T1000 (cell line): ENCODE measurements at places on chromosomes 6 and 20.

DNA sequence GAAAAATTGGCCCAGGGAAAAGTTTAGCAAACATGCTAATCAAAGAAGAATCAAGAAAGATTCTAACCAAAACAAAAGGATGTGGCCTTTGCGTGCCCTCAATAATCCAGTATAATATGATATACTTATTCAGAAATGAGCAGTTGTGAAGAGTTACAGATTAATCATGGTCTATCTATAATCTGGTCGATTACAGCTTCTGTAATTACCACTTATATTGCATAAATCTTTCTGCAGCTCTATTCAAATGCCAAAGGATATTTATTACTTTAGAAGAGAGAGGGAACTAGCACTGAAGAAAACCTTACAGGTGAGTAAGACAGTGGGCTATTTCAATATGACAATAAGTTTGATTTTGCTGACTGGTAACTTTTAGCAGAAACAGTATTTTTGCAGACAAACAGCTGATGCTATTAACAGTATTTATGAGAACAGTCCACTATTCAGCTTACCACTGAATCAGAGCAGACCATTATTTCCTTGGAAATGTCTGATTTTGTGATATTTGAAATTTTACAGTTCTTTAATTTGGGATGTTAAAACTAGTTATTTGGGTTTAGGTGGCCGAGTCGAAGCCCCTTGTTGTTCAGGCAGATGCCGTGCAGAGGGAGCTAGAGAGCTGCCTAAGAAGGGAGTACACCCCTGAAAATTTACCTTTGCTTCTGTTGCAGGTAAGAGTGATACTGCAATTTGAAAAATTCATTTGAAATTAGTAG lies 92.2 kb downstream of the CEP57L1 start:
- no peak for DNase-seq

DNA sequence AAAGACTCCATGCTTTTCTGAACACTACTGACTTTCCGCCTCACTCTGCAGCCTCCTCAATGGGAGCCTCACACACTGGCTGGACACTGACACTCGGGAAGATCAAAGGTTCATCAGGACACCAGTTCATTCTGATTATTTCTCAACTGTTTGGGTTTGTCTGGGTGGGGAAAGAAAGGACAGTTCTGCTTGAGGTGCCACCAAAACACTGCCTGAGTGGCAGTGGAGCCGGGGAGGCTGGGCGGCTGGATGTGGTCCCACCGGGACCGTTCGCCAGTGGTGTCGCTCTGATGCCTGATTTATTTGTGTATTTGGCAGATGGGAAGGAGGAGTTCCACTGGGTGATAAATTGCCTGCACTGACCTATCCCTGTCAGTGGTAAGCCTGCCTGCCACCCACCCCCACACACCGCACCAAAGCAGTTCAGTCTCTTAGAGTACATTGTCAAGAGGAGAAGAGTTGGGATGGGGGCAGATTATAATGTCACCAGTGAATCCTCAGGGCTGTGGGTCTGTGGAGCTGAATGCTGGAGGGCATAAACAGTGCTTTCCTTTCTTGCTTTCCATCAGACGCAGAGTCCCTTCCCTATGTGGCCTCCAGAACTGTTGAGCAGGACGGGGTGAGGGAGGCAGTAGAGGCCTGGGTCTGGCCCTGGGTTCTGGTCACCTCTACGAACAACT lies 49.8 kb downstream of the EDN1 start:
- DNase-seq: no peak

GRCh38 chr6:115891111-115891669 lies 169.5 kb downstream of the FRK start:
- no peak for DNase-seq

DNA sequence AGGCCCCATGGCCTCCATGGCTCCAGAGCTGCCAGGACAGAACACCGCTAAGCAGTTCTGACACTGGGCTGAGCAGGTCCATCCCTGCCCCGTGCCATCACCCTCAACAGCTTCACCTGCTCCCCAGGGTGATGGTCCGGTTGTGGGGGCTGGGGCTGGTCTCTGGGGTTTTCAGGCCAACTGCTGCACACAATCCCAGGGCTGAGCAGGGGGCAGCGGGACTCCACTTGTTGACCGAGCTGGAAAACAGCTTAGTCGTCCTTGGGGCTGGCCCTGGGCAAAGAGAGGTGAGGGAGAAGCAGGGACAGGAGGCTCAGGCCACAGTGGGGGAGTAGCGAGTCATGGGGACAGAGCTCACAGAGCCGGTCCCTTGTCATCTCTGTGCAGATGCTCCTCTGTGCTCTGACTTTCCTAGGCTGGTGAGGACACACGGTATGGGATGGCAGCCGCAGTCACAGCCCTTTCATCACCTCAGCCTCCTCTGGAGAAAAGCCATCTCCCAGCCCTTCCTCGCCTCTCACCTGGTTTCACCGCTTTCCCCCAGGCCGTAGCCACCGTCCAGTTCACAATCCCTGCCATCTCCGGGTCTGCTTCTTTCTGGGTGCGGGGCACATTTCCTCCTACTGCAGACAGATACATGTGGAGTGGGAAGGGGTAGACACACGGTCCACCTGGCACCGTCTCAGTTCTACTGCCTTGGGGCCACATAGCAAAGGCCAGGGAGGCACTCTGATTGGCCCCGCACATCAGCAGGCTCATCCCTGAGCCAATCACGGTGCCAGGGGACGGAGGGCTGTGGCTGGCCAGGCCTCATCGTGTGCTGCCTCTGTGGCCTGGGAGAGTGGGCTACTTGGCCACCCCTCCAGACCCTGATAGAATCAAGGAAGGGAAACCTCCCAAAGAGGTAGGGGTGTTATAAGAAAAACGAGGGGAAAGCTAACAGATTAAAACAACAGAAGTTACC lies 19.1 kb downstream of the MDFI start:
- DNase-seq: no peak

DNA sequence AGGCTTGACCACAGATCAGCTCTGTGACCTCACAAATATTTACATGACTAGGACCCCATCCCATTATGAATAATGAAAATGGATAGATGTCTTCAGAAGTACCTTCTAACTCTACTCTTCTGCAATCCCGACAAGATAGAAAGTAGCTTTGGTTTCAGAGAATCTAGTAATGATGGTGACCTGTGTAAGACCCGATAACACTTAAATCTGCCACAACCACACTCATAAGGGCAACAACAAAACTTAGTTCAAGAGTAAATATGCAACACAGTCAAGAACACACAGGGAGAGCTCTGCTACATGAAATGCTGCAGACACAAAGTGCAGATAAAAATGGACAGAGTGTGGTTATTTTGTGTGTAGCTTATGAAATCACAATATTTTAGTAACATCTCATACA lies 9.6 kb downstream of the CHD6 start:
- DNase-seq: no peak

DNA sequence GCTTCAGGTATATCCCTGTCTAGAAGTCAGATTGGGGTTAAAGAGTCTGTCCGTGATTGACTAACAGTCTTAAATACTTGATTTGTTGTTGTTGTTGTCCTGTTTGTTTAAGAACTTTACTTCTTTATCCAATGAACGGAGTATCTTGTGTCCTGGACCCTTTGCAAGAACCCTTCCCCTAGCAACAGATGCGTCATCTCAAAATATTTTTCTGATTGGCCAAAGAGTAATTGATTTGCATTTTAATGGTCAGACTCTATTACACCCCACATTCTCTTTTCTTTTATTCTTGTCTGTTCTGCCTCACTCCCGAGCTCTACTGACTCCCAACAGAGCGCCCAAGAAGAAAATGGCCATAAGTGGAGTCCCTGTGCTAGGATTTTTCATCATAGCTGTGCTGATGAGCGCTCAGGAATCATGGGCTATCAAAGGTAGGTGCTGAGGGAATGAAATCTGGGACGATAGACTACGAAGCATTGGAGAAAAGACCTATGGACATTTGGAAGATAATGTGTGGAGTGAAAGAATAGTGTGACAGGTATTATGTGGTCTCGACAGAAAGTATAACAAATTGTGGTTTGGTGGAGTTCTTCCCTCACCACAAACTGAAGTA lies at the start of gene HLA-DRA:
Gene HLA-DRA, plus strand, starts transcription at position 286 of the 613 bp plus-strand sequence. Its CDS starts 64 bp downstream, at position 350.
- no peak for DNase-seq

- no peak for DNase-seq
Observed at GRCh38 chr6:166515072-166515810, 71.2 kb downstream of the RAMACL start.

GRCh38 chr20:38894091-38894847 lies 31.9 kb upstream of the FAM83D start:
- DNase-seq: no peak

- no peak for DNase-seq
Observed at GRCh38 chr20:22403022-22403631, 181.2 kb downstream of the FOXA2 start.

- DNase-seq: no peak
Observed at GRCh38 chr6:73109659-73110058, 115.6 kb downstream of the KHDC1L start.

DNA sequence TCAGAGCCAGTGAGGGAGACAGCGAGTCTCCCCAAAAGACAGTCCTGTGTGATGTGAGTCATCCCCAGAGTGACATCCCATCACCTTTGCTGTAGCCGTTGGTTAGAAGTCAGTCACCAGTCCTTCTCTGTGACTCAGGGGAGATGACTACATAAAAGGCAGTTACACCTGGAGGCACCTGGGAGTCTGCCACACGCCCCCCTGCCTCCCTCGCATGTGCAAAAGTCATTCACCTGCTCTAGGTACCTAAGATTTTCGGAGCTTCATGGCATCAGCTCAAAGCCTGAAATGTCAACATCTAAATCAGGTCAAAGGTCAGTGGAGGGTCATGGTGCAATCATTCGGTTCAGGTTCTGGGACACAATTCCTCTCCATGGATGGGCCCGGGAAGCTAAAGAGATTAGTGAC lies 50.3 kb downstream of the PRR18 start:
- no peak for DNase-seq

GRCh38 chr6:158688860-158689259 lies 39.0 kb downstream of the SYTL3 start:
- no peak for DNase-seq

DNA sequence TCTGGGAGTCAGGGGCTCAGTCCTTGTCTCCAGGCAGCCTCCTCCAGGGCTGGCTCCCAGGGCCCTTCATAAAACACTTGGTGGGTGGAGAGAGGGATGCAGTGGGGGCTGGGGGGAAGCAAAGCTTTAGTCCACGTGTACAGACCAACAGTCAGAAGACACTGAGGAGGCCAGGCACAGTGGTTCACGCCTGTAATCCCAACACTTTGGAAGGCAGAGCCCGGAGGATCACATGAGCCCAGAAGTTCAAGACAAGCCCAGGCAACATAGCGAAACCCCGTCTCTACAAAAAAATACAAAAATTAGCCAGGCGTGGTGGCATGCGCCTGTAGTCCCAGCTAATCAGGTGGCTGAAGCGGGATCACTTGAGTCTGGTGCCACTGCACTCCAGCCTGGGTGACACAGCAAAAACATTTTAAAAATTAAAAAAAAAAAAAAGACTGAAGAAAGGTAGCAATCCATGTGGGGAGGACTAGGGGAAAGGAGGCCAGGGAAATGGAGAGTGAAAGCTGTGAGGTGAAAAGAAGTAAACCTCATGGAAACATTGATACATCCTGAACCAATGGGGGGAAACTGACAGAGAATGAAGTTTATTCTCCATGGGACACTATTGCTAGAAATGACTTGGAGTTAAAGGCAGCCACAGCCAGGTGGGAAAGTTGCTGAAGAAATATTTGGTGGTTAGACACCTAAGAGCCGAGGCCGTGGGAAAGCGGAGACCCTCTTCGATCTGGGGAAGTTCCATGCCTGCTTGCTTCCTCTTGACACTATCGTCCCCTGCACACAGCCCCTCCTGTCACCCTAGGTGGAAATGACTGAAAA lies 35.4 kb downstream of the PIM1 start:
- no peak for DNase-seq

DNA sequence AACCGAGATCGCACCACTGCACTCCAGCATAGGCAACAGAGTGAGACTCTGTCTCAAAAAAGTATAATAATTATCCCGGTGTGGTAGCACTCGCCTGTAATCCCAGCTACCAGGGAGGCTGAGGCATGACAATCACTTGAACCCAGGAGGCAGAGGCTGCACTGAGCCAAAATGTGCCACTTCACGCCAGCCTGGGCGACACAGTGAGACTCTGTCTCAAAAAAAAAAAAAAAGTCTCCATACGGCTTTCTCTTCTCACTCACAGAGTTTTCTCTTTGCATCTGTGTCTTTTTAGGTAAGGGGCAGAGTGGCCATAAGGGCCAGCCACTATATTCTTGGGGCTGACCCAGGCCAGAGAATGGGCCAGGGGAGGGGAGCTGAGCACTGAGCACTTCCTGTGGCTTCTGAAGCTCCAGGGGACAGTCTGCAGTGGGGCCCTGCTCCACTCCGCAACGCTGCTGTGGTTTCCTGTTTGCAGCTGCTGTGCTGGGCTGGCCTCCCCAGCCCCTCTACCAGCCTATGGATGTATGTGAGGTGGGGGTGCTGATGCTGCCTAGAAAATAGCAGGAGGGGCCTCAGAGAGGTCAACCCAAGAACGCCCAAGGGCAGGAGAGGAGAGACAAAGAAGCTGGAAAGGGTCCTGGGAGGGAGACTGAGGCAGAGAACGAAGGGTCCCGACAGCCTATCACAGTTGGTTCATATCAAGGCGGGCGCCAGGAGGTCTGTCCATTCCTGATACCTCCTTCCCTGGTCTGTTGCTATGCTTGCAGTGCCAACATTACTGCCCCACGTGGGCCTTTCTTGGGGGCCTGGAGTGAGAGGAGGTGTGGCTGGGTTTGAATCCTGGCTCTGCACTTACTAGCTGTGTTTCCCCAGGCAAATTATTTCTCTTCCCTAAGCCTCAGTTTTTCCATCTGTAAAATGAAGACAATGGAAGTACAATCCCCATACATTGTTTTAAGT lies 16.0 kb downstream of the SLA2 start:
- DNase-seq: no peak

GRCh38 chr20:44188752-44189151 lies 1.8 kb upstream of the JPH2 start:
- DNase-seq: no peak

DNA sequence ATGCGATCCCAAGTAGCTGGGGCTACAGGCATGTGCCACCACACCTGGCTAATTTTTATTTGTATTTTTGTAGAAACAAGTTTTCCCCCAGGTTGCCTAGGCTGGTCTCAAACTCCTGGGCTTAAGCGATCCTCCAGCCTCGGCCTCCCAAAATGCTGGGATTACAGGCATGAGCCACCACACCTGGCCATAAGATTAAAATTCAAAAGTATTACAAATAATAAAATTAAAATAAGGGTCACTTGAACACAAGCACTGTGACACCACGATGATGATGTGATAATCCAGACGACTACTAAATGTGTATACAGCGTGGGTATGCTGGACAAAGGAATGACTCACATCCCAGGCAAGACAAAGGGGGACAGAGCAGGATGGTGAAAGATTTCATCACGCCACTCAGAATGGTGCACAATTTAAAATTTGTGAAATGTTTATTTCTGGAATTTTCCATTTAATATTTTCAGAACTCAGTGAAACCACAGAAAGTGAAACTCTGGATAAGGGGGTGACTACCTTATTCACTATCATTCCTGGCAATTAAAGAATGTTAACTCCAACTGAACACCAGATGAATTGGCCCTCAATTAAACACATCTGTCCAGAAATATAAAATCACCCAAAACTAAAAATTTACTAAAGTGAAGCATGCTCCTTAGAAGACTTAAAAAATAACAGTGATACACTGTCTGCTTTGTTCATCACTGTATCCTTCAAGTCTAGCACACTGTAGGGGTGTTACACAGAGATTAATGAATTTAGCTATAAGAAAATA lies 13.1 kb downstream of the B4GALT5 start:
- no peak for DNase-seq
